ENCODE measurements at places on chromosomes 7 and 10. TPM values are rescaled to one million over a fixed set of nuclear protein-coding genes. Genes with fewer than 3 reads are reported as not detected.

The PDE6C gene
- not detected for total RNA-seq

The PVRIG gene
- 49.9 TPM for total RNA-seq

The PRKCQ gene
- total RNA-seq, result 57.3 TPM

The ZPBP gene
- total RNA-seq, result not detected

The ACTL6B gene
- total RNA-seq, result not detected

The TMEM270 gene
- total RNA-seq, result not detected

The TDRD1 gene
- total RNA-seq, result 0.09 TPM

The THNSL1 gene
- 1.6 TPM for total RNA-seq

The HTR7 gene
- total RNA-seq, result not detected

The OTUD1 gene
- total RNA-seq, result 10.5 TPM

The FAM25A gene
- total RNA-seq, result not detected

The FEZF1 gene
- total RNA-seq, result not detected

The TBXAS1 gene
- 3.8 TPM for total RNA-seq

The ITPRID1 gene
- total RNA-seq, result not detected

The SYT15B gene
- 0.27 TPM for total RNA-seq

The PNLIPRP3 gene
- not detected for total RNA-seq

The BLOC1S2 gene
- total RNA-seq, result 50.0 TPM

The SPAG6 gene
- 0.61 TPM for total RNA-seq

The PSD gene
- 1.6 TPM for total RNA-seq

The SMIM30 gene
- total RNA-seq, result 24.3 TPM

The CAMK2B gene
- total RNA-seq, result 0.27 TPM

The HOXA10 gene
- not detected for total RNA-seq

The TRPV5 gene
- not detected for total RNA-seq

The CXCL12 gene
- total RNA-seq, result not detected

The TMEM225B gene
- 2.4 TPM for total RNA-seq

The ASB10 gene
- not detected for total RNA-seq

The RELN gene
- not detected for total RNA-seq

The SEMA3E gene
- total RNA-seq, result not detected

The NUTM2A gene
- total RNA-seq, result 0.50 TPM
